ENCODE measurements at places on chromosomes 5 and 9.

DNA sequence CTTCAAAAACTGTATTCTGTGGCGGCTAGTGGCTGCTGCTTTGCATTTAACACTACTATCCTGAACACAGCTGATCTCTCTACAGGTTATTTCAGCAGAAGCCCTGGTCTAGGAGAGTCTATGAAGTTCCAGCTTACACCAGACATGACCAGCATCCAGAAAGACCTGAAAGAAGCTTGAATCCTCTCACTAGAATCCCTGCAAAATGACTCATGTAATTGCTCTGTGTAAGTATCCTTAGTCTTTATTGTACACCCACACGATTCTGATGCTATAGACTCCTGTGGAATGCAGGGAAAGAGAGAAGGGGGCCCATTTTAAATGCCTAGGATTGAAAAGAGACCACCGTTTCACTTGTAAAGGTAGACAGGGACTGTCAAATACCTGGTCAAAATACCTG is 859 bp upstream of the GRIA1 start:
- no peak for DNase-seq

DNA sequence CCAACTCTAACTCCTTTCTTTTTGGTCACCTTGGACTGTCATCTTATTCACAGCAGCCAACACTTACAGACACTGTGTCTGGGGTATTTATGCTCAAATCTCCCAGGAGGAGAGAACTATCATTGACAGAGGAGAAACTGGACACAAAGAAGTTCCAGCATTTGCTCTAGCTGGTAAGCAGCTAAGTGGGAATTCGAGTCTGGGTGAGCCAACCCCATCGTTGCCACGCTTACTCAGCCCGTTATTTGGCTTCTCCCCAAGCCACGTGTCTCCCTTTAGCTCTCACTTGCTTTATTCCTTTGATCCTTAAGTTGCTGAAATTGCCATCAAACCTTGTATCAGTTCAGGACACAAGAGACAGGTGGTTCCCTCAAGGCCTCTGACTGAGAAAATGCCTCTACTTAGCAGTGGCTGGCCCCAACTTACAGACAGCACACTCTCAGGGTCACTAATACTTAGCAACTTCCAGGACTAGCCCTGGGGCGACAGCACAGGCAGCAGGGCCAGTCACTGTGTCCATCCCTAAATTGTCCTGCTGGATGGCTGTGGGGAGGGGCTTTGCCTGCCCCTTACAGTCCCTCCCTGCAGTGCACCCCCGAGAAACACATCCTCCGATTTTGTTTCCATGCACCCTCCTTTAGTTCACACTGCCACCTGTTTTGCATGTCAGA is 1.4 kb downstream of the SLC36A2 start:
- no peak for DNase-seq

- DNase-seq: no peak
Observed at GRCh38 chr9:89916001-89916597, 311.3 kb downstream of the GADD45G start.

GRCh38 chr9:114141553-114142402 is 13.6 kb upstream of the COL27A1 start:
- DNase-seq: no peak

- no peak for DNase-seq
Observed at GRCh38 chr9:4985386-4986266, 554 bp downstream of the JAK2 start.
